ENCODE measurements at places on chromosomes 3 and 15. TPM values are rescaled to one million over a fixed set of nuclear protein-coding genes. Genes with fewer than 3 reads are reported as not detected.

The WDR93 gene
- 0.21 TPM for total RNA-seq

GRCh38 chr3:114687151-114687550, 393.3 kb downstream of the TIGIT start:
- no peak for DNase-seq

- peak; percentile 86 for DNase-seq
Observed at GRCh38 chr3:5194801-5195509, 7.4 kb downstream of the EDEM1 start.

- DNase-seq: no peak
Observed at GRCh38 chr15:26132811-26133210, 269.7 kb upstream of the ATP10A start.

The HDC gene
- not detected for total RNA-seq

GRCh38 chr3:139677388-139678155, at the start of gene NMNAT3:
TSS of gene NMNAT3 (minus strand) at chr3:139677972. CDS start at chr3:139627724, 50,248 bp downstream.
- DNase-seq: no peak
